ENCODE measurements at places on chromosomes 3 and 15.

DNA sequence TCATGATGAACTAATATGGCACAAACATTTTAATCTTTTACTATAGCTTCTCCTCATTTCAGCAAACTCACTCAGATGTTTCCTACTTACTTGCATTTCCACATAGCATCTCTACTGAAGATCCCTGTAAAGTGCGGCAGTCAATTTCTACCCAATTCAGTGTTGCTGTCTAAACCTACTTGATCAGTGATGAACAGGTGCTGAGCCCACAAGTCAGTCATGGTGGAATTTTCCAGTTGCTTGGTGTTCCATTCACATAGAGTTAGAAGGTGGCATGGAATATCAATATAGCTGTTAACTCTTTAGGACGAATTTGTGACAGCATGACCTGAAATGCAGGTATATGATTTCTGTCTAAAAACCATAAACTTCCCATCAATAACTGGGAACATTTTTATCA lies 22.7 kb downstream of the MRPL3 start:
- DNase-seq, result no peak

DNA sequence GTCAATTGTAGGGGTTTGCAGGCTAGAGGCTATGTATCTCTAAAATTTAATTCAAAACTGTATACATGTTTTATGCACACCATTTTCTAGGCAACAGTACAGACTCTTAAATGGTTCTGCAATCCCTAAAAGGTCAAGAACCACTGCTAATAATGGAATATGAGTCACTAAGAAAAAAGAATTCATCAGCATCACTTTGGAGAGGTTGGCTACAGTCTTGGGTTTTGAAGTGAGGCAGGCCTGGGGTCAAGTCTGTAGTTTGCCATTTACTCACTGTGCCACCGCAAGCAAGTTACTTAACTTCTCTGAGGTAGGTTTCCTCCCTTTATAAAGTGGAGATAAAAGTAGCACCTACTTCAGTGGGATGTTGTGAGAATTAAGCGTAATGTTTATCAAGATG lies 33.7 kb downstream of the THRB start:
- DNase-seq, result no peak

DNA sequence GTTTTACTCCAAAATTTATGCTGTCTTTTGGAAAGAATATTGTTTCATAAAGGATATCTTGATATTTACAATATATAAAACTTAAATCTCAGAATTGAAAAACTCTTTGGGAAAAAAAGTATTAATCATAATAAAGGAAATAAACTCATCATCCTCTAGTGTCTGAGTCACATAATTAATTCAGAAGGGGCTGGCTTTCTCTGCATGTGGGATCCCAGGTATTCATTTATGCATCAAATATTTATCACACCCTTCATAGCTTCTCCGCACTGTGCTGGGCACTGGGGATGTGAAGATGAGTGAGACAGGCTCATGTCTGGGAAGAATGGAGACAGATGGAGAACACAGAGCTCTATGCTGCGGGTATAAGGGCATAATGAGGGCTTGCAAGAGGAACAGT lies 65.6 kb downstream of the CCNL1 start:
- no peak for DNase-seq

- DNase-seq, result no peak
Measured at GRCh38 chr3:124876401-124876878, 10.7 kb downstream of the ITGB5 start.

DNA sequence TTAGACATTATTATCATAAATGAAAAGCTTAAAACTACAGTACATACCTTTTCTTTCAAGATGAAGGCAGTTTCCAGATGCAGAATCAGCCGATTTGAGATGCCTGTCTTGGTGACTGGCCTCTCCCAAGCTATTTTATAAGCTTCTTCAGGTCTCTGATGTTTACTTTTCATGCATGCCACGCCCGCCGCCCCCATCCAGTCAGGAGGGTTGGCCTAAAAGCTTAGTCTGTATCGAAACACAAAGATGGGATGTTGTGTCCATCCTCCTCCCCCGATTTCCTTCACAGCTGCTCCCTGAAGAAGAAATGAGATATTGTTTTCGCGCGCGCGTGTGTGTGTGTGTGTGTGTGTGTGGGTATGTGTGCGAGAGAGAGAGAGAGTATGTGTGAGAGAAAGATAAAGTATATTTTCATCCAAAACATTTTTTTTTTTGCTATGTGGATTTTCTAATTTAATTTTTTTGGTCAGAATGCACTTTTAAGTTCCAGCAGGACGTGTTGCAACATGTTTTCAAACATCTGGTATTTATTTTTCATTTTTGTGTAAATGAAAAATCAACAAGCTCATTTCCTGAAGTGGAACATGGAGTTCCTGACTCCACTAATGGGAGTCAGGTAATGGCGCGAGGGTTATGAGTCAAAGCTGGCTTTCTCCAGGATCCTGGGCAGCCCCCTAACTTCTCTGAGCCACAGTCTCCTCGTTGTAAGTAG lies at the start of gene APOD:
APOD (minus strand) TSS at position 110 of the 712 bp plus-strand sequence. CDS start 4,479 bp downstream, outside the sequence.
- DNase-seq, result no peak

GRCh38 chr15:48682942-48683651 lies 37.6 kb upstream of the FBN1 start:
- DNase-seq, result no peak

DNA sequence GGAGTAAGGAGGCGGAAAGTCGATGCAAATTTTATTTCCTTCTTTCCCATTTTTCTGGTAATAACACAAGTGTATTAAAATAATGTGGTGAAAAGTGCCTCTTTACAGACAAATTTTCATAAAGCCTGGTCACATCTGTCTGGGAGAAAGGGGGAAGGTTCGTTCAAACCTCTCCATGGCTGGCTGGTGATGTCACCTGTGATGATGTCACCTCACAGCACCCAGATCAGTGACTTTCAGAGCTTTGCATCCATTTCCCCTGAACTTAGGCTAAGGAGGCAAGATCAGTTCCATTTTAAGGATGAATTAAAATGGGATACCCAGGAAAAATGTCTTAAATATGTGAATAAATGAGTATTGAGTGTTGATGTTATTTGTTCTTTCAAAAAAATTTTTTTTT lies 34.1 kb downstream of the ATP10A start:
- DNase-seq, result no peak

All from NCI-H2107 (cell line).